Stimulated activated CD4-positive, alpha-beta T cell treated with anti-CD3 and anti-CD28 coated beads, Interleukin-15, amount 100 ng/mL, for 48 hours (primary cell): ENCODE measurements at places on chromosomes 2 and 18.

DNA sequence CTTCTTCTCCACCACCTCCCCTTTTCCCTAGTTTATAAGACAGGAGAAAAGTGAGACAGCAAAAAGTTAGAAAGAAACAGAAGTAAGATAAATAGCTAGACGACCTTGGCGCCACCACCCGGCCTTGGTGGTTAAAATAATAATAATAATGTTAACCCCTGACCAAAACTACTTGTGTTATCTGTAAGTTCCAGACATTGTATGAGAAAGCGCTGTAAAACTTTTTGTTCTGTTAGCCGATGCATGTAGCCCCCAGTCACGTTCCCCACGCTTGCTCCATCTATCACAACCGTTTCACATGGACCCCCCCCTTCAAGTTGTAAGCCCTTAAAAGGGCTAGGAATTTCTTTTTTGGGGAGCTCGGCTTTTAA is 1.5 kb upstream of the BUB1 start:
- no peak for DNase-seq

GRCh38 chr2:68935471-68935870 is 17.2 kb downstream of the GKN2 start:
- DNase-seq = no peak

DNA sequence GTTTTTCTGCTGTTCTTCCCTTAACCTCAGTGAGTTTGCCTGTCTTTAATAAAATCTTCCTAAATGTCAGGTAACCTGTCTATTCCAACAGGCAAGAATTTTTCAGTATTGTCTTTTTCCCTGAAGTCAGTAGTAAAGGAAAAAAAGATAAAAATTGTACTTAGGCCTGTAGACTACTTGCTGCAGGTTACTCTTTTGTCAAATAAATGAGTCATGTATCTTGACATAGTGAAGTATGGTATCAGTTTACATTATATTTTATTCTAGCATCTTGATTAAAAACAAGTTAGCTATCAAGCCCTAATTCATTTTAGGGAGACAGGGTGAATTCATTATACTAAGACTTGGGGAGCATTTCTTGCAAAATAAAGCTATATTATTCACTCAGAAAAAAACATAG is 59.8 kb downstream of the ITGA4 start:
- no peak for DNase-seq

GRCh38 chr2:234430871-234431270 is 66.0 kb downstream of the ARL4C start:
- DNase-seq = no peak

DNA sequence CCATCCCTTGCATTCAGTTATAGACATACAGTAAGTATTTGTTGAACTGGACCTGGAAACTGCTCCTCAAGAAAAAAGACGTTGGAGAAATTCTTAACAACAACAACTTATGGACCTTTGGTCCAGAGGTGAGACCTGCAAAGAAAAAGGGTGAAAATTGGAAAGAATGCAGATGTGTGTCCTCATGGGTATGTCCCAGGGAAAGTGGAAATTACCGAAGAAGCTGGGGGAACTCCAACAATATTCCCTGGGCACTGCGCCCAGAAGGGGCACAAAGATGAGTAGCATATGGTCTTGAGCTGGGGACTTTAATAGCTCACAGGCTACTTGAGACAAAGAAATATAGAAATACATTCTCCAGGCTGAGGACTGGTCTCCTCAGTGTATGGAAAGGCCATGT is 35.5 kb upstream of the YWHAQ start:
- DNase-seq = no peak

- no peak for DNase-seq
These were observed 235.3 kb downstream of the ZNF407 start for GRCh38 chr18:74832999-74833398.

- no peak for DNase-seq
These were observed 444.5 kb downstream of the CMPK2 start for GRCh38 chr2:6421138-6421730.

DNA sequence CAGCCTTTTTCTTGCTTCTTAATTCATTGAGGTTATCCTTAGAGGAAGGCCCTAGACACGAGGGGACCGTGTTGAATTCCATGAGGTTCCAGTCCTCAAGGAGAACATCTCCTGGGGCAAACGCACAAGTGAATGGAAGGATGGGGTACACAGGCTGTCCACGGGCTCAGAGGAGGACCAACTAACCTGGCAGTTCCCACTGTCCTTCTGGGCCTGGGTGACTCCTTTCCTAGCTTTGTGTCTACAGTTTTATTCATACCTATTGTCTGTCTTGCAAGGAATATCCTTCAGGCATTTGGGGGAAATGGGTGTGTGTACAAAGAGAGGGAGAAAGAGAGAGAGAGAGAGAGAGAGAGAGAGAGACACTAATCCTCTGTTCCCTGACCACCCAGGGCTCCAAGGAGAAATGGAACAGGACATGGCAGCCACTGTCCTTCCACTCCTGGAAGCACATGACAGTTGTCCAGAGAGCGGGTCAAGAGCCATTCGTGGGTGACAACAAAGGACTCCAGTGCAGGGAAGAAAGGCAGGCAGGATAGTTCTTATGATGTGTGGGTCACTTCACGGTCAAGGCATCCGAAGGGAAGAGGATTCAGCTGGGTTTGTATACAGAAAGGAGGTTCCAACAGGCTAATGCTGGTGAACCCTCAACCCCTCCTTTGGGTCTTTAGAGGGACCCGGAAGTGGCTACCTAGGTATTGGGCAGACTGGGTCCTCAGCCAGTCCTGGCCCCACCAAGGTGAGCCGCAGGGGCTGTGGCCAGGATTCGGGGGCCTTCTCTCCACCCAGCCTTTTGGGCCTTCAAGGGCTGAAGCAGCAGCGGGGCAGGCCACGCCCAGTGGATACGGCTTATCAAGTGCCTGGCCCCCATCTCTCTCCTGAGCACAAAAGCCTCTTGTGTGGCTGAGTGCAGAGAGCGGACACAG is 150.6 kb downstream of the MYCN start:
- DNase-seq = no peak
